ENCODE measurements at places on chromosomes 16 and 17. TPM values are rescaled to one million over a fixed set of nuclear protein-coding genes. Genes with fewer than 3 reads are reported as not detected.

The KRTAP3-1 gene
- total RNA-seq = not detected

The KRT32 gene
- total RNA-seq = not detected

The ELMO3 gene
- total RNA-seq = 1.4 TPM

The DOC2A gene
- total RNA-seq = 3.3 TPM

The SLC52A1 gene
- 0.41 TPM for total RNA-seq

The ZPBP2 gene
- total RNA-seq = not detected

The GJD3 gene
- total RNA-seq = 0.87 TPM

The OTOP2 gene
- total RNA-seq = 0.11 TPM

The SOST gene
- total RNA-seq = not detected

The CLDN6 gene
- total RNA-seq = 0.74 TPM

The HBA2 gene
- 0.55 TPM for total RNA-seq

The EVPL gene
- total RNA-seq = 17.7 TPM

The USP43 gene
- total RNA-seq = 3.8 TPM

The RHBDL1 gene
- 1.4 TPM for total RNA-seq

The CCL5 gene
- total RNA-seq = 1.5 TPM

The TP53TG3 gene
- 0.45 TPM for total RNA-seq

The RNF222 gene
- total RNA-seq = not detected

The CDH1 gene
- total RNA-seq = 3.7 TPM

The KRT36 gene
- total RNA-seq = not detected

The TBC1D3C gene
- not detected for total RNA-seq

The WSCD1 gene
- total RNA-seq = 3.9 TPM

The PRSS21 gene
- total RNA-seq = not detected

The DHRS7C gene
- not detected for total RNA-seq

The TSEN54 gene
- total RNA-seq = 24.6 TPM

The OR3A3 gene
- total RNA-seq = not detected

The HOXB3 gene
- total RNA-seq = 3.9 TPM

The NPIPB9 gene
- 2.7 TPM for total RNA-seq

The PRM1 gene
- total RNA-seq = not detected

The PPM1E gene
- 0.08 TPM for total RNA-seq

The TPSAB1 gene
- not detected for total RNA-seq

The PSMC5 gene
- total RNA-seq = 245 TPM

The KARS1 gene
- 188 TPM for total RNA-seq

The FAM171A2 gene
- total RNA-seq = 2.6 TPM

The TMC6 gene
- total RNA-seq = 11.6 TPM

The GRAP gene
- total RNA-seq = 0.28 TPM

The CMTM1 gene
- 0.76 TPM for total RNA-seq

The ITGB4 gene
- 55.6 TPM for total RNA-seq

The NRN1L gene
- not detected for total RNA-seq

The P2RX5 gene
- 21.9 TPM for total RNA-seq

The MYH8 gene
- total RNA-seq = not detected

The KRTAP9-9 gene
- total RNA-seq = not detected

The DRC7 gene
- total RNA-seq = 0.10 TPM

The FNDC8 gene
- total RNA-seq = 0.07 TPM

The GRAPL gene
- total RNA-seq = not detected

The DNAH9 gene
- total RNA-seq = 0.05 TPM

The ATF7IP2 gene
- 12.4 TPM for total RNA-seq
